ENCODE measurements at places on chromosomes 4 and X.

DNA sequence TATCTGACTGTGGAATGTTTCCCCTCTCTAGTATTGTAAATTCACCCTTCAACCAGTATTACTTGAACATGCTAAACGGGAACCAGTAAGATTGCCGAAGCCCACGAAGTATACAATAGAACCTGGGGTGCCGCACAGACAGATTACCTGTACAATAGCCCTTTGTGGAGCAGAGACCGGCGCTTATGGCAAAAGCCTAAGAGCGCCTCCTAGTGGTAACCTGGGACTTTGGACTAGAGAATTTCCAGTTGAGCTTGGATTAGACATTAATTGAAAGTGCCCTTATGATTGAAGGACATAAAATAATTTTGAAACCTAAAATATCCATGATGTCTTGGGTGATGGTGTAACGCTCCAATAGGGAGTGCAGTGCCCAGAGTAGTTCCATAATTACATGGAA is 14.1 kb downstream of the ZNF157 start:
- H3K36me3 ChIP-seq, result no peaks in the 10 kb centered on the region
- H3K27me3 ChIP-seq, result no peaks in the 10 kb centered on the region
- H3K4me3 ChIP-seq, result no peak overlapping the region
- peak; percentile 83 for DNase-seq
- H3K4me1 ChIP-seq, result no peaks in the 10 kb centered on the region

DNA sequence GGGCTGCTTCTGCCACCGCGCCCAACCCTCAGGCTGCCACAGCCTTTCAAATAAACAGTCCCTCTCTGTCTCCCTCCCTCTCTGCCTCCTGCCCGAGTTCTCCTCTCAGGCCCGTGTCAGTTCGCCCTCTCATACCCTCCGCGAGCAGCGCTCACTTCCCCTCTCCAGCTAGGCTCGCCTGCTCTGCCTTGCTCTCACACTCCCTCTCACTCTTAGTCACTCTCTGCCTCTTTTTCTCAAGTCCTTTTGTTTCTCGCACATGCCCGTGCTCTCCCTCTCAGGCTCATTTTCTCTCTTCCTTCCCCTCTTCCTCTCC is 3.2 kb downstream of the EFNB1 start:
- H3K36me3 ChIP-seq, result no peaks in the 10 kb centered on the region
- H3K27me3 ChIP-seq, result peaks cover 29% of the 10 kb centered on the region
- peak overlapping the region; percentile 56 for H3K4me3 ChIP-seq
- H3K27ac ChIP-seq, result no peak overlapping the region
- DNase-seq, result peak; percentile 63
- H3K4me1 ChIP-seq, result no peaks in the 10 kb centered on the region

GRCh38 chr4:141306331-141306730 is 85.6 kb downstream of the ZNF330 start:
- no peaks in the 10 kb centered on the region for H3K36me3 ChIP-seq
- no peaks in the 10 kb centered on the region for H3K27me3 ChIP-seq
- no peaks in the 10 kb centered on the region for H3K4me1 ChIP-seq
- no peak overlapping the region for H3K27ac ChIP-seq
- no peak overlapping the region for H3K4me3 ChIP-seq

DNA sequence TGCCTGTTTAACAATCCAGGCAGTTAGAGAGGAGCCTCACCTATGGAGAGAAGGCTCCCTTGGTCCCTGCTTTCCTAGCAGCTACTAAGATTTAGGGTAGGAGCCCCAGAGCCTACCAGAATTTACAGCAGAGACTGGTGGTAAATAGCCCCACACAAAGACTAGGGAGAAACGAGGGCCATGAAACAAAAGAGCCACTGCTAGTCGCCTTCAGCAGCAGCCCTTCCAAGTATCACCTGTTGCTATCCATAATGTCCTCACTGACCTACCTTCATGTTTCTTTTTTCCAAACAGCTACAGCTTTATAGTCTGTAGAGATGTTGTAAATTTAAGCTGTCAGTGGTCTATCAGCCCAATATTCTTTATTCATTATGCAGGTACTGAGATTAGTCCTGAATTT is 25.3 kb downstream of the ARHGEF6 start:
- H3K27me3 ChIP-seq, result no peaks in the 10 kb centered on the region
- no peak for DNase-seq
- no peaks in the 10 kb centered on the region for H3K4me1 ChIP-seq
- no peak overlapping the region for H3K4me3 ChIP-seq

GRCh38 chrX:640641-641040 is 10.1 kb downstream of the SHOX start:
- no peak overlapping the region for H3K27ac ChIP-seq
- H3K36me3 ChIP-seq, result no peaks in the 10 kb centered on the region
- peaks cover 95% of the 10 kb centered on the region for H3K27me3 ChIP-seq
- no peak overlapping the region for H3K4me3 ChIP-seq

GRCh38 chrX:102684772-102685520 is 27.3 kb upstream of the GPRASP2 start:
- H3K4me3 ChIP-seq, result no peak overlapping the region
- H3K4me1 ChIP-seq, result no peaks in the 10 kb centered on the region
- no peaks in the 10 kb centered on the region for H3K27me3 ChIP-seq
